ENCODE measurements at places on chromosomes 5 and 9.

- no peak for DNase-seq
Measured at GRCh38 chr5:147327421-147327820, 92.6 kb downstream of the STK32A start.

GRCh38 chr9:117300371-117301110 is 114.3 kb downstream of the ASTN2 start:
- DNase-seq: no peak

DNA sequence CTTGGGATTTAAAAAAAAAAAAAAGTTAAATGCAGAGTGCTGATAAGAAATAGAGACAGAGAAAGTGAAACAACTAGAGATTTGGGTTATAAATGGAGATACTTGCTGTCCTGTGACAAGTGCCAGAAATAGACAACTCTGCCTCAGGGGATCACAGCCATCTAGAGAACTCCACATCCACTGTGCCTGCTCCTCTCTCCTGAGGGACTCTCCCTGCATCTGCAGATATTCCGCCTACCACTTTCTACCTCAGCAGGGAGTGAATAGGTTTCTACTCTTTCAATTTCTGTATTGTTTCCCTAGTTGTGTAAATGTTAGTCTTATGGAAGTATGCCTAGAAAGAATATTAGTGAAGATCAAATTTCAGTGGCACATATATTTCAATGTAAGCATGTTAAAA is 307.2 kb downstream of the HTR1A start:
- DNase-seq: no peak

- no peak for DNase-seq
Measured at GRCh38 chr9:27086818-27087680, 22.0 kb upstream of the TEK start.

GRCh38 chr5:96957254-96958049 is 21.6 kb downstream of the LNPEP start:
- no peak for DNase-seq

GRCh38 chr9:35864695-35865255 is 5.4 kb downstream of the OR13J1 start:
- DNase-seq: no peak

GRCh38 chr5:144333336-144333920 is 162.8 kb downstream of the KCTD16 start:
- no peak for DNase-seq

GRCh38 chr9:19788614-19789271 is at the start of gene SLC24A2:
SLC24A2 (minus strand) TSS chr9:19789037.
- DNase-seq: peak; percentile 79

- no peak for DNase-seq
Measured at GRCh38 chr5:119368238-119368630, 12.4 kb downstream of the TNFAIP8 start.

Data from Ammon's horn (tissue), 1 donor.